ENCODE measurements at places on chromosomes 1 and 21. TPM values are rescaled to one million over a fixed set of nuclear protein-coding genes. Genes with fewer than 3 reads are reported as not detected.

- no peaks in the 10 kb centered on the region for H3K27me3 ChIP-seq
- no peaks in the 10 kb centered on the region for H3K4me1 ChIP-seq
- no peak overlapping the region for H3K4me3 ChIP-seq
Observed at GRCh38 chr1:228305721-228306152, 97.9 kb downstream of the OBSCN start.

- H3K36me3 ChIP-seq, result peaks cover 61% of the 10 kb centered on the region
- H3K4me1 ChIP-seq, result peaks cover 28% of the 10 kb centered on the region
- DNase-seq, result no peak
- H3K4me3 ChIP-seq, result no peak overlapping the region
- no peaks in the 10 kb centered on the region for H3K27me3 ChIP-seq
Observed at GRCh38 chr1:113895098-113895497, 7.7 kb upstream of the BCL2L15 start.

- H3K4me1 ChIP-seq, result peaks cover 25% of the 10 kb centered on the region
- H3K36me3 ChIP-seq, result peaks cover 7% of the 10 kb centered on the region
- H3K27me3 ChIP-seq, result no peaks in the 10 kb centered on the region
- peak overlapping the region; percentile 99 for H3K4me3 ChIP-seq
- DNase-seq, result no peak
- peak overlapping the region; percentile 93 for H3K27ac ChIP-seq
Observed at GRCh38 chr1:88685259-88685620, 1.2 kb downstream of the PKN2 start.

The DMAP1 gene
- total RNA-seq, result 39.6 TPM

- H3K27ac ChIP-seq, result no peak overlapping the region
- no peaks in the 10 kb centered on the region for H3K4me1 ChIP-seq
- no peak overlapping the region for H3K4me3 ChIP-seq
- H3K36me3 ChIP-seq, result no peaks in the 10 kb centered on the region
- no peak for DNase-seq
Observed at GRCh38 chr1:228034954-228035837, 28.4 kb downstream of the WNT3A start.

The ELF3 gene
- total RNA-seq, result 0.30 TPM

- H3K4me3 ChIP-seq, result no peak overlapping the region
- no peak overlapping the region for H3K27ac ChIP-seq
- H3K27me3 ChIP-seq, result no peaks in the 10 kb centered on the region
Observed at GRCh38 chr1:14371771-14372497, 226.6 kb upstream of the KAZN start.

The KRTAP19-3 gene
- not detected for total RNA-seq

GRCh38 chr1:28209700-28210099 lies 23.1 kb downstream of the DNAJC8 start:
- no peak for DNase-seq
- peaks cover 4% of the 10 kb centered on the region for H3K4me1 ChIP-seq
- H3K27me3 ChIP-seq, result no peaks in the 10 kb centered on the region
- H3K27ac ChIP-seq, result no peak overlapping the region
- no peak overlapping the region for H3K4me3 ChIP-seq
- peaks cover 44% of the 10 kb centered on the region for H3K36me3 ChIP-seq

GRCh38 chr1:228753287-228753686 lies 18.0 kb downstream of the RHOU start:
- DNase-seq, result no peak
- H3K27ac ChIP-seq, result no peak overlapping the region
- H3K36me3 ChIP-seq, result peaks cover 14% of the 10 kb centered on the region
- H3K4me1 ChIP-seq, result peaks cover 50% of the 10 kb centered on the region
- no peak overlapping the region for H3K4me3 ChIP-seq
- peaks cover 27% of the 10 kb centered on the region for H3K27me3 ChIP-seq

GRCh38 chr1:210332233-210332632 lies 3.5 kb downstream of the HHAT start:
- no peaks in the 10 kb centered on the region for H3K36me3 ChIP-seq
- peak overlapping the region; percentile 27 for H3K27ac ChIP-seq
- H3K27me3 ChIP-seq, result peaks cover 27% of the 10 kb centered on the region
- peaks cover 37% of the 10 kb centered on the region for H3K4me1 ChIP-seq
- peak; percentile 30 for DNase-seq
- no peak overlapping the region for H3K4me3 ChIP-seq

GRCh38 chr1:178625695-178626094 lies 99.3 kb upstream of the RALGPS2 start:
- no peak overlapping the region for H3K27ac ChIP-seq
- no peaks in the 10 kb centered on the region for H3K27me3 ChIP-seq
- H3K4me1 ChIP-seq, result no peaks in the 10 kb centered on the region
- H3K36me3 ChIP-seq, result no peaks in the 10 kb centered on the region
- no peak for DNase-seq
- no peak overlapping the region for H3K4me3 ChIP-seq

- H3K36me3 ChIP-seq, result no peaks in the 10 kb centered on the region
- H3K27me3 ChIP-seq, result no peaks in the 10 kb centered on the region
- DNase-seq, result no peak
- H3K4me3 ChIP-seq, result no peak overlapping the region
- H3K27ac ChIP-seq, result no peak overlapping the region
Observed at GRCh38 chr21:38037416-38037815, 121.2 kb upstream of the KCNJ6 start.

DNA sequence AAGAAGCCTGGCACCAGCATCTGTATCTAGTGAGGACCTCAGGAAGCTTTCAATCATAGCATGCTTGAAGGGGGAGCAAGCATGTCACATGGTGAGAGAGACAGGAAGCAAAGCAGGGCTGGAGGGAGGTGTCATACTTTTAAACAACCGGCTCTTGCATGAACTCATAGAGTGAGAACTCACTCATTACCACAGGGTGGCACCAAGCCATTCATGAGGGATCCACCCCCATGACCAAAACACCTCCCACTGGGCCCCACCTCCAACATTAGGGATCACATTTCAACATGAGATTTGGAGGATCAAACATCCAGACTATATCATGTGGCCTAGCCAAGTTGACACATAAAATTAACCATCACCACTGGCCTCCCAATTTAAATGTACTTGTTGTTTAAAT lies 125.1 kb upstream of the KCND3 start:
- no peak for DNase-seq
- no peak overlapping the region for H3K4me3 ChIP-seq
- H3K27ac ChIP-seq, result no peak overlapping the region
- H3K36me3 ChIP-seq, result no peaks in the 10 kb centered on the region

DNA sequence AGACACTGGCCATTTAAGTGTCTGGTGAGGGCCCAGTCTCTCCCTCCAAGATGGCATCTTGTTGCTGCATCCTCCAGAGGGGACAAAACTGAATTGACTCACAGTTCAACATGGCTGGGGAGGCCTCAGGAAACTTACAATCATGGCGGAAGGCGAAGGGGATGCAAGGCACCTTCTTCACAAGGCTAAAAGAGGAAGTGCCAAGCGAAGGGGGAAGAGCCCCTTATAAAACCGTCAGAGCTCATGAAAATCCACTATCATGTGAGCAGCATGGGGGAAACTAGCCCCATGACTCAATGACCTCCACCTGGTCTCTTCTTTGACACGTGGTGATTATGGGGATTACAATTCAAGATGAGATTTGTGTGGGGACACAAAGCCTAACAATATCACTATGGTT lies 280.1 kb downstream of the HHAT start:
- DNase-seq, result no peak
- H3K4me3 ChIP-seq, result no peak overlapping the region
- H3K27me3 ChIP-seq, result no peaks in the 10 kb centered on the region
- no peaks in the 10 kb centered on the region for H3K36me3 ChIP-seq
- no peaks in the 10 kb centered on the region for H3K4me1 ChIP-seq

- no peak overlapping the region for H3K4me3 ChIP-seq
- no peak for DNase-seq
- H3K4me1 ChIP-seq, result peaks cover 29% of the 10 kb centered on the region
- H3K27me3 ChIP-seq, result peaks cover 60% of the 10 kb centered on the region
- no peaks in the 10 kb centered on the region for H3K36me3 ChIP-seq
Observed at GRCh38 chr1:156841295-156841855, 17.5 kb downstream of the INSRR start.

DNA sequence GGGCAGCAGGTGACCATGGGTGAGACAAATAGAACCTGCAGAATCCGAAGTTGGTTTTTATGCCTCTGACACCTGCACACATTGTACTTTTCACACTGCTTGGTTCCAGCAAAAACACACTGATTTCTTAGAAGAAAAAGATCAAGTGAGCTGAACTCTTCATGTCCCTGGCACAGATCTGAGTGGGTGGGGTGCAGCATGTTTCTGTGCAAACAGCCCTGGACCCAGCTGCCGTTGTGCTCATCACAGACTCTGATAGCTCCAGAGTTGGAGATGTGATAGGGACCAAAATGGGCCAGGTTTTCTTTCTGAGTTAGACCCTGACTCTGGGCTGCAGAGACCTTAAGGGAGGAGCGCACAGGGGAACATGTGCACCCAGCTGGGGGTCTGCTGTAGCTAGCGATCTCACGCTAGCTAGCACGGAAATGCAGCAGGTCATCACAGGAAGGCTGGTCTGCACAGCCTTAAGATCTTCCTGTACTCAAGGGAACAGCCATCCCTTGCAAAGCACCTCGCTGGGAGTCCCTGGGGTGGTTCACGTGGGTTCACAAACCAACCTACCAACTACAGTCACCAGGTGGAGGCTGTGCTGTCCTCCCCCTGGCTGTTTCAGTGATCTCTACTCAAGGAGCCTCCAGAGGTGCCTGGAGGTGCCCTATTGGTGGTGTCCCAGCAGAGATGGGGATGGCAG lies 291.1 kb downstream of the PTPRU start:
- H3K4me1 ChIP-seq, result no peaks in the 10 kb centered on the region
- peaks cover 4% of the 10 kb centered on the region for H3K27me3 ChIP-seq
- H3K27ac ChIP-seq, result no peak overlapping the region
- H3K4me3 ChIP-seq, result no peak overlapping the region

The GSTM5 gene
- not detected for total RNA-seq

- H3K36me3 ChIP-seq, result peaks cover 12% of the 10 kb centered on the region
- H3K4me3 ChIP-seq, result no peak overlapping the region
- no peak for DNase-seq
- no peaks in the 10 kb centered on the region for H3K27me3 ChIP-seq
- H3K27ac ChIP-seq, result no peak overlapping the region
- peaks cover 66% of the 10 kb centered on the region for H3K4me1 ChIP-seq
Observed at GRCh38 chr1:169047074-169047473, 59.4 kb upstream of the ATP1B1 start.

GRCh38 chr1:39538531-39539251 lies 37.9 kb downstream of the PABPC4 start:
- H3K36me3 ChIP-seq, result peaks cover 9% of the 10 kb centered on the region
- H3K27ac ChIP-seq, result no peak overlapping the region
- DNase-seq, result no peak
- H3K27me3 ChIP-seq, result no peaks in the 10 kb centered on the region
- no peak overlapping the region for H3K4me3 ChIP-seq

DNA sequence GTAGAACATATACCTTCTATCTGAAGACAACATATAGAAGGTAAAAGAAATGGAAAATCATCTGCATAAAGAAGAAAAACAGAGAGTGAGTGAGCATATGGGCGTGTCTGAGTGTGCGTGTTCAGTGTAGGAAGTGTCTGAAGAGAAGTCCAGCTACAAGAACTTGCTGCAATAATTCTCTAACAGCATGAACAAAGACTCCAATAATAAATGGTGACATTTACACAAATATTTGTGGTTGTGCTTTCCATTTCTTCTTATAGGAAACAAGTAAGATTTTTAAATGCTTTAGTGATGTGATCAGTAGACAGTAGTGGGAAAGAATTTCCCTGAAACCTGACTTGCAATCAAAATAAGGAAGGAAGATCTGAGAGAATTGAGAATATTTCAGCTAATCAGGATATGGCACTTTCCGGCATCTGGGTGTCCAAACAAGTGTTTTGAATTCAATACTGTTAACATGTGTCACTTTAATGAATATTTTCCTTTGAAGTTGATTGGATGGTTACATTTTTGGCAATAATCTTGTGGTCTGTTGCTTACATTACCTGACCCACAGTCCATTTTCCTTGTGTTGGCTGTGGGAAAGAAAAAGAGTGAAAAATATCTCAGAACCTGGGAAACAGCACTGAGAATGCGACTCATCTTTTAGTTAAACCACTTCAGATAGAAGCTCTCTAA lies 154.0 kb downstream of the TGFB2 start:
- H3K36me3 ChIP-seq, result no peaks in the 10 kb centered on the region
- H3K27ac ChIP-seq, result no peak overlapping the region
- H3K4me1 ChIP-seq, result no peaks in the 10 kb centered on the region
- H3K4me3 ChIP-seq, result no peak overlapping the region
- DNase-seq, result no peak

DNA sequence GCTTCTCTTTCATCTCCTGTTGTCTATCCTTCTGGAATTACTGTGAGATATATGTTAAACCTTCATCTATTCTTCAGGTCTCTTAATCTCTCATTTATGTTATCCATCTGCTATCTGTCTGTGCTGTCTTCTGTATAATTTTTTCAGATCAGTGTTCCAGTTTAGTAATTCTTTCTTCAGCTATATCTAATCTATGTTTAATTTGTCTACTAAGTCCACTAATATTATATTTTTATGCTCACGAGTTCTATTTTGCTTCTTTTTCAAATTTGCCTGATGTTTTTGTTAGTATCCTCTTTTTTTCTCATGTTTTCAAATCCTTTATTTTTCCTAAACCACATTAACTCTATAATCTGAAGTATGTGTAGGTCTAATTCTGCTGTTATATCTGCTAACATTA lies 34.6 kb upstream of the PLEKHO1 start:
- no peak for DNase-seq
- no peaks in the 10 kb centered on the region for H3K27me3 ChIP-seq
- H3K27ac ChIP-seq, result no peak overlapping the region
- H3K4me3 ChIP-seq, result no peak overlapping the region
- peaks cover 28% of the 10 kb centered on the region for H3K4me1 ChIP-seq

The MYOG gene
- not detected for total RNA-seq

DNA sequence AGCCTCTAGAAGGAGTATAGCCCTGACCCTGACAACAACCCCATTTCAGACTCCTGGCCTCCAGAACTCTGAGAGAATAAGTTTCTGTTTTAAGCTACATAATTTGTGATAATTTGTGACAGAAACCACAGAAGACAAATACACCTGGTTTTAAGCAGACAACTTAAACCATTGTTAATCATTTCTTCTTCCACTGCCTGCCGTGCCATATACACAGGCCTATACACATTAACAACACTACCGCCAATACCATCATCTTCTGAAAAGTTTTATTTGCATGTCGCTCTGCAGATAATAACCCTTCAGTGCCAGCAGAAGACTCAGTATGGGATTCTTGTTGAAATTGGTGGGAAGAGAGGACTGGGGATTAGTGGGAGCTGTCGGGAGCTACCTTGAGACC lies 39.9 kb upstream of the KRTAP19-8 start:
- H3K27me3 ChIP-seq, result peaks cover 46% of the 10 kb centered on the region
- no peak for DNase-seq
- no peaks in the 10 kb centered on the region for H3K36me3 ChIP-seq
- H3K27ac ChIP-seq, result no peak overlapping the region

DNA sequence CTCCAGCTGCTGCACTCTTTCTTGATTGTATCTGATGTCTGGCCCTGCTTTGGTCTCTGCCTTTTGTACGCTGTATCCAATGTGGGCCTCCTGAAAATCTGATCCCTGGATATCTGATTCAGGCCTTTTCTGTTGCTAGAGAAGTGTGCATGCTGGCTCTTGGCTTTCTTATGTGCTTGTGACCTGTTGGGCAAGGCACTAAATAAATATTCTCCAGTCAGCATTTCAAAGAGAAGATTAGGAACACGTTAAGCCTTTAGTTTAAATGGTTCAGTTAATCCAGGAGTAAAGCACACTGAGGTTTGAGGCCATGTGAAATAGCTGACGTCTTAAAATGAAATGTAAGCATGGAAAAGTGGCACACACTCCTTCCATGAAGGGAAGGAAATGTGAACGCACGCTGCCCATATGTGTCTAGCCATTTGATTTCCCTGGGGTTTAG lies 9.3 kb upstream of the F3 start:
- peaks cover 22% of the 10 kb centered on the region for H3K27me3 ChIP-seq
- DNase-seq, result no peak
- no peaks in the 10 kb centered on the region for H3K36me3 ChIP-seq

All from activated CD4-positive, alpha-beta memory T cell treated with anti-CD3 and anti-CD28 coated beads, Interleukin-2, amount 10 ng/mL, durations not matched to agents 7 days and 5 days (primary cell).